Hippocampal formation (tissue), 2 donors: ENCODE measurements at places on chromosomes 12 and 14.

GRCh38 chr12:89469361-89469760 lies 55.2 kb downstream of the GALNT4 start:
- no peak for DNase-seq

GRCh38 chr14:99401621-99402284 lies 78.9 kb downstream of the SETD3 start:
- DNase-seq = no peak

DNA sequence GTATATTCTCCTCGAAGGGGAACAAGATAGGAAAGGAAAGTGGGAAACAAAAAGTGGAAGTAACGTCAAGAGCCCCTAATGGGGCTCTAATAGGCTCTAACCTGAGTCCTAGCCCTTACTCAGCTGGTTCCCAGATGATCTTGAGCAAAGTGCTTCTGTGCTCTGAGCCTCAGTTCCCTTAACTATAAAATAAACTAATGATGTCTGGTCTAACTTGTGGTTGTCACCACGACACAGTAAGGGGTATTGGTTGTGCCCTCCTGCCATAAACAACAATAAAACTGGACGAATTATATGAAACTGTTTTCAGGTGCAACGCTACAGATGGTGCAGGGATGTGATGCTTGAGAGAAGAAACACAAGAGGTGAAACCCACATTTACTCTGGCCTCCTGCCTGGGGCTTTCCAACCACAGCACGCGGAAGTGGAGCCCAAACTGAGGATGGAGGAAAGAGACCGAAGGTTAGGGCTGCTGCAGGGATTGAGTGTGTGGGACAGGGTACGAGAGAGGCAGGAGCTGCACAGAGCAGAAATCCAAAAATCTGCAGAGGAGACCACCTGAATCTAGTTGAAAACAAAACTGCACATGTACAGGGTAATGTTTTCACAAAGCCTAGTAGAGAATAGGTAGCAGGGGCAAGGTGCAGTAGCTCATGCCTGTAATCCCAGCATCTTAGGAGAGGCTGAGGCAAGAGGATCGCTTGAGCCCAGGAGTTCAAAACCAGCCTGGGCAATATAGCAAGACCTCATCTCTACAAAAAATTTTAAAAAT lies 45.6 kb upstream of the BCL2L14 start:
- no peak for DNase-seq

GRCh38 chr12:100875156-100875555 lies 80.6 kb downstream of the ANO4 start:
- DNase-seq = no peak

DNA sequence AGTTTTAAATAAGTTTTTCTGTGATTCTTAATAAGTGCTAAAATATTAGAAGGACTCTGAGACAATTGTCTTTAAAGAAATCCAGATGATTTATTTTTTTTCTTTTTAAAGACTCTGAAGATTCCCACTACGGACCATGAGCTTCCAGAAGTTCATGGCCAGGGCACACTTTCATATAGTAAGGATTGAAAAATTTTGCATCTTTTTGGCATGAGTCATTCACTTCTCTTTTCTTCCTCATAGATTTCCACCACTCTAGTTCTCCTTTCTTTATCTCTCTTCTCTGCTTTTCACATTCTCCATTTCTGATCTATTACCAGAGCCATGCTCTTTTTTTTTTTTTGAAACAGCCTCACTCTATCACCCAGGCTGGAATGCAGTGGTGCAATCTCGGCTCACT lies 385.8 kb downstream of the FLRT2 start:
- DNase-seq = no peak

- no peak for DNase-seq
Measured at GRCh38 chr14:55416866-55417265, 5.2 kb upstream of the ATG14 start.

DNA sequence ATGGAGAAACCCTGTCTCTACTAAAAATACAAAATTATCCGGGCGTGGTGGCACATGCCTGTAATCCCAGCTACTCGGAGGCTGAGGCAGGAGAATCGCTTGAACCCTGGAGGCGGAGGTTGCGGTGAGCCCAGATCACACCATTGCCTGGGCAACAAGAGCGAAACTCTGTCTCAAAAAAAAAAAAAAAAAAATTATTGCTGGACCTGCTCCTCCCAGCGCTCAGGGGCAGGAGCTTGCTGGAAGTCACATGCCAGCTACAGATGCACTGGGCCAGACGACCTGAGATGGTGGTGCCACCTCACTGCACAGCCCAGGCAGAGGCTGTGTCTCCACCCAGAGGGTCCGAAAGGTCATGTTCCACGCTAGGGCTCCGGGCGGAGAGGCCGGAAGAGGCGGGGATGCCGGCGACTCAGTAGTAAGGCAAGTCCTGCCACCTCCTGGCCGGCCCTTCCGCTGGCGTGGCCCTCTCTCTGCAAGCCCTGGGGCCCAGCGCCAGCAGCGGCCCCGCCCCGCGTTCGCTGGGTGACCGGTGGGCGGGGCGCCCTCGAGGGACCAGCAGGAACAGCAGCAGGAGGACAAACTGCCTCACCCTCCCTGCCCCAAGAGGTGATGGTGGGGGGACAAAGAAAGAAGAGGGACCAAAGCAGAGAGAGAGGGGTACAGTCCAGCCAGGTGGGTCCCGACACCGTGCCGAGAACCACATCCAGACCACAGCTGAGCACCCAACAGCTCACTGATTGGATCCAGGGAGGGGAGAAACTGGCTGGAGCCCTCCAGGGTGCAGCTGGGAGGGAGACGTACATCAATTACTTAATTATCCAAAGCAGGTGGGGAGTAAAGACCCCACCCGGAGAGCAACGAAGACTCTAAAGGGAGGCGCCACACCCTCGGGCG lies 3.6 kb upstream of the RHOF start:
- DNase-seq = peak; percentile 60

- no peak for DNase-seq
Measured at GRCh38 chr12:10457760-10458159, 4.6 kb upstream of the KLRC1 start.

- DNase-seq = no peak
Measured at GRCh38 chr12:2299206-2299605, 246.4 kb downstream of the CACNA1C start.

DNA sequence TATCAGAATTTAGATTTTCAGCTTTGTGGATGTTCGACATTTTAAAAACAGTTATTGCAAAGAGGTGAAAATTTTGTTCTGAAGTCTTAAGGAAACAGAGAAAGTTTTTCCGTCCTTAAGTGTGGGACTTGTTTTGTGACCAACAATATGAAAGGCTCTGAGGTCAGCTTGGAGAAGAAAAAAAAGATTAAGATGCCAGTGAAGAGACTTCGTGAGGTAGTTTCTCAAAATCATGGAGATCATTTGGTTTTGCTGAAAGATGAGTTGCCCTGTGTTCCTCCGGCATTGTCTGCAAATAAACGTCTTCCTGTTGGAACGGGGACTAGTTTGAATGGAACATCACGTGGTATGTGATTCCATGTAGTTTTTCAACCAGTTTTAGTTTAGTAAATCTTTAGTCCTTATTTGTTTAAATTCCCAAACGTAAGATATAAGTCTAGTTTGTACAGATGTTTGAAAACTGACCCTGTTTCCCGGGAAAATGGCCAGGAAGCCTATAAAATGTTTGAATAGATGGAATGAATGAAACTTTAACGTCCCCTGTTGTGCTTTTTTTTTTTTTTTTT lies 682 bp downstream of the KIAA0586 start:
- no peak for DNase-seq

DNA sequence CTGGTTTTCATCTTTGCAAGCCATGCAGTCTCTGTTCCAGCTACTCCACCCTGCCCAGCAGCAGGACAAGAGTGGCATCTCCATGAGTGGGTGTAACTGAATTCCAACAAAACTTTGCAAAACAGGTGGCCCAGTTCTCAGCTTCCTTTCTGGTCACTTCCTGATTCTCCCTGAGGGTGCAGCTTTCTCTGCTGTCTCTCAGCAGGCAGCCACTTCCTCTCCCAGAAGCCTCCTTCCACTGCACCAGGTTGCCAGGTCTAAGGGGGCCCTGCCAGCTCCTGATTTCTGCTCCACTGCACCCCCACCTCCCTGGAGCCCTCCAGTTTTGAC lies 341.0 kb upstream of the FKBP4 start:
- no peak for DNase-seq

DNA sequence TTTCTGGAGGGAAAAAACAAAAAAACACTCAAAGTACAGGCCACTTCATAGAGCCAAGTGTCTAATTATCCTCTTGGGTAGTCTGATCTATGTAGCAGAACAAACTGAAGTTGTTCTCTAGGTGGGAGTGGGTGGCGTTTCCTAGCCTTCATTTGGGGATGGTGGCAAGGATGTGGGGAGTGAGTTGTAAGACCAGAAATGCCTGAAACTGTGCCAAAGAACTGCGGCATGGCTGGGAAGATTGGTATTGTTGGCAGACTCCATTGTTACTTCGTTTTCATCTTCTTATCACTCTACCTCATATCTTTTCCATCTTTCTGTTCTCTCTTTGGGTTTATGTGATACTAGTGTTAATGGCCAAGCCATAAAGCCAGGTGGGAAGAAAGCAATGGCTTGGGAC lies 177.3 kb upstream of the DDHD1 start:
- no peak for DNase-seq

DNA sequence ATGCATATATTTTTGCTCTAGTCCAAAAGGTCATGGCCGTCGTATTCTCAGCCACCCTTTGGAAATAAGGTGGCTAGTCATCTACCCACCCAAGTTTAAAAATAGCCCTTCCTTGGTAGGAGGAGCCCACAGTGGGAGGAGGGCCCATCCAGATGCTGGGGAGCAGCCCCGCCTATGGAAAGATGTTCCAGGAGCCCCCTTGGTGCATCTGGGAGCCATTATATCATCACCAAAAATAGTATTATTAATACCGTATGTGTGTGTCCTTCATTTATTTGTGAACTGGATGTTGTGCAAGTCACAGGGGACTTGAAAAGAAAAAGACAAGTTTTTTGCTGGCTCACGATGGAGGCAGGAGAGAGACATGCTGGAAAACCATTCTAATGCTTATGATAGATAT lies 34.0 kb downstream of the EMP1 start:
- no peak for DNase-seq

DNA sequence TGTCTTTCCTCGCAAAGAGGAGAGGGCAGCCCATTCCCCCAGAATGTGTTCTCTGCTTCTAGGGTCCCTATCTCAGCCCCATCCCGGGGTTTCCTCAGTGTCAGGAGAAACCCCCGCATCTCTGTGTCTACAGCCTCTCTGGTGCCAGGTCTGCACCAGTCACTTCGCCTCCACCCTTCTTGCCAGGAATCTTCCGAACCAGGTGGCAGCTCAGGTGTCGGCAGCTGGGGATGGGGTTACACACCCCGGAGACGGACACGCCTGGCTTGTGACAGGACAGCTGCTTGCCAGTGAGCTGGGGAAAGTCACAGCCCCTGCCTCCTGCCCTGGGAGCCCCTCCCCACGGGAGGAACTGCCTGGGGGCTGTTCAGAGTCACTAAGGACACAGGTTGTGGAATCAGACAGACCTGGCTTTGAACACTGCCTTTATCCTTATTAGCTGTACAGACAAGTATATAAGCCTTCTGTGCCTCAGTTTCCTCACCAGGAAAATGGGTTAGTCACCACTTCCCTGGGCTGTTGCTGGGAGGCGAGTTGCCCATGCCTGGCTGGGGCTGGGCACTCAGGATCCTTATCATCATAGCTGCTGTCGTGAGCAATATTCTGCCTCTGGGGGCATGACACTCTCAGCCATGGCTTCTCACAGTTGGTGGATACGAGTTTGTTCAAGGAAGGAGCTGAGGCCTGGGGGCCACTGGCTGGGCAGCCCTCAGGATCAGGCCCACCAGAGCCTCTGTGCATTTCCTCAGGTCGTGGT lies 10.8 kb downstream of the HIP1R start:
- DNase-seq = no peak

DNA sequence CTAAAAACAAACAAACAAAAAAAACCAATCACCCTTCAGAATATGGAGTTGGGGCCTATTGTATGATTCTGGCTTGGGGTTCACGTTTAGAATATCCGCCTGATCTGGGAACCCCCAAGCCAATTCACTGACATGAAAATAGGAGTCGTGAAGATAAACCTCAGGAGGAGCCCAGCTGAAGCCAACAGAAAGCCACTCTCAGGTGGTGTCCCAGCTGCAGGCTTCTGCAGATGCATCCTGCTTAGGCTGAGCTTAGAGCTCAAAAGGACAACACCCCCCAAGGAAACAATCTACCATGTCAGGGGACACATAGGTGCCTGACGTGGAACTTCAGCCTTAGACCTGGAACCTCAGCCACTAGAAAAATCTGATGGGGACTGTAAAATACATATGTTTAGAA lies 51.9 kb downstream of the SYNE3 start:
- no peak for DNase-seq

DNA sequence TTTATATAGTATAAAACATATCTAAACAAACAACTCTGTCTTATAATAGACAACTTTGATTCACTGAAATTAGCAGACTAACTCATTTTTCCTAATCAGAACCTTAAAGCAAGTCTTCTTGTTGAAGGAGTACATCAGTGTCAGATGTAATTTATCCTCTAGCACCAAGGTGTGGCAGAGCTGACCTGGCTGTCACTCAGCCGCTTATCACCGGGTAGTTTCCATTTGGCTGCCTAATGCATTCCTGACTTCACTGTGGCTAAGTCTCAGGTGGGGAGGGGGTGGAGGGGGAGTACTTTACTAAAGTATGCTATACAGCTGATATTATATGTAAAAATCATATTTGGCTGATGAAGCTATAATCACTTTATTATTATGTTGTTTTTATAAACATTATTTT lies 339.9 kb upstream of the RGS6 start:
- DNase-seq = no peak

- DNase-seq = no peak
Measured at GRCh38 chr12:93847517-93848474, 170.6 kb downstream of the CRADD start.

GRCh38 chr14:35220920-35221319 lies 71.3 kb upstream of the PSMA6 start:
- DNase-seq = no peak

- DNase-seq = no peak
Measured at GRCh38 chr14:88468406-88468805, 82.9 kb downstream of the SPATA7 start.

GRCh38 chr12:70032076-70032475 lies 207.0 kb downstream of the MYRFL start:
- no peak for DNase-seq

- DNase-seq = no peak
Measured at GRCh38 chr12:76201316-76201715, 116.8 kb upstream of the NAP1L1 start.

- no peak for DNase-seq
Measured at GRCh38 chr14:68916358-68916941, 62.7 kb downstream of the ACTN1 start.

DNA sequence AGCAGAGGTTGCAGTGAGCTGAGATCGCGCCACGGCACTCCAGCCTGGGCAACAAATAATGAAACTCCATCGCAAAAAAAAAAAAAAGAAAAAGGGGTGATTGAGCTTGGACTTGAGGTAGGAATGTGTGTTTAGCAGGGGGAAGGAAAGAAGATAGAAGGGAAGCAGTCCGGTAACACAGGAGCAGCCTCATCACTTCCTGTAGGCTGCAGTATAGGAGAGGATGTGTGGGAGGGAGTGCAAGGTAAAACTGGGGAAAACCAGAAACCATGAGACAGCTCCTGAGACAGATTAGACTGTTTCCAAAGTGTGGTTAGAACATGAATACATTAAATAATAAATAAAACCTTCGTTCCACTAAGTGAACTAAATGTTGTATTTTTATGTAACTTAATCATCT lies 49.2 kb downstream of the FGD4 start:
- no peak for DNase-seq
